ENCODE measurements at places on chromosomes 16 and 17.

GRCh38 chr17:77140878-77141767, at the start of gene SEC14L1:
TSS of gene SEC14L1 (plus strand) at chr17:77140969. CDS start at chr17:77143597, 2,628 bp downstream.
- DNase-seq = no peak

DNA sequence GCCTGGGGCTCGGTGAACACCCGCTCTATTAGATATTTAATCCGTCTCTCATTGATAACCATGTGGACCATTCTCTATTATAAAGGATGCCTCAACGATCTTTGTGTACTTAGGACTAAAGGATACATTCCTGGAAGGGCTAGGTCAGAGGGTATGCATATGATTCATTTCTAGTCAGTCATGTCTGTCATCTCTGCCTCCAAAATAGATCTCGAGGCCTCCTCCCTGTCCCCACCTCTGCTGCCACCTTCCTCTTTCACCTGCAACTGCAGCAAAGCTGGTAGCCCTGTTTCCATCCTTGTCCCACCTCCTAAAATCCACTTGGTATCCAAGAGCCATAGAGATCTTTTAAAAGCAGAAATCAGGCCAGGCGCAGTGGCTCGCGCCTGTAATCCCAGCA, 121.5 kb downstream of the KATNIP start:
- DNase-seq = no peak

GRCh38 chr17:69760562-69760961, 314.5 kb upstream of the KCNJ16 start:
- no peak for DNase-seq

DNA sequence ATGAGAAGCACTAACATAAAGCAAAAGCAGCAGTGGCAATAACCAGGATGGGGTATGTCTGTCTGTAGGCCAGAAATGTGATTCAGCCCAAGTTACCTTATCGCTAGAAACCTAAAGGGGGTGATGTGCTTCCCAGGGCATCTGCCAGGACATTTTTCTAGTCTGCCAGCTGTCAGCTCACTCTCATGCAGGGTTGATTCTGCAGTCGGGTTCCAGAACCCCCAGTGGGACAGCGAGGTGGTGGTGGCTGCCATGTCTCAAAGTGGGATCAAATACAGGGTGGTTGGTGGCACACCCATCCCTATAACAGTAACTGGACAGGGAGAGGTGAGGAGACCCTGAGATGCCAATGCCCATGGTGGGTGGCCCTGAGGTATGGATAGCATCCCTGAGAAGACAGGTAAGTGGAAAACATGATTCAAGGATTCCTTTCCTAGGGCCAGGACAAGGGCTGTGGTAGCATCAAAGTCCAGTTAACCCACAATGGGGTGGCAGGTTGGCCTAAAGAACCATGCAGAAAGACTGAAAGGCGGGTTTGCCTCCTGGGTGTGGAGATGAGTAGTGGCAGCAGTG, 84.3 kb downstream of the TNFRSF13B start:
- no peak for DNase-seq

DNA sequence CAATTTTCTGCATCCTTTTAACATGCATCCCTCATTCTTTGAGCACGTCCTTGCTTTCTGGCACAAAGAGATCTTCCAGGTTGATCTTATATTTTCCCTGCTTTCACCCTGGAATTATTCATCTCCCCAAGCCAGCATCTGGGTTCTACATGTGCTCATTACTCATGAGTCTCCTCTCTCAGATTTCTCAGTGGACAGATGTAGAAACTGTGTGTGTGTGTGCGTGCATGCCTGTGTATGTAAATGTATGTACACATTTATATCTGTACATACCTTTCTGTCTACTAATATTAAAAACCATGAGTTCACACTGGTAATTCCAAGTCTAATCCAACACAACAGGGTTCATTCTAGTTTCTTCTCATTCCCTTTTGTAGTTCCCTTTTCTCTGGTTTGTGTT, 41.9 kb upstream of the NSRP1 start:
- DNase-seq = no peak

GRCh38 chr17:36510636-36511035, 24.0 kb downstream of the MYO19 start:
- DNase-seq = no peak

- no peak for DNase-seq
Observed at GRCh38 chr17:229709-230394, 48.4 kb upstream of the DOC2B start.

- DNase-seq = no peak
Observed at GRCh38 chr16:88050952-88051660, 99.9 kb downstream of the BANP start.

GRCh38 chr16:70635336-70636016, 10.9 kb upstream of the IL34 start:
- DNase-seq = peak; percentile 66

GRCh38 chr17:77746896-77747554, 211.5 kb upstream of the TNRC6C start:
- DNase-seq = no peak

DNA sequence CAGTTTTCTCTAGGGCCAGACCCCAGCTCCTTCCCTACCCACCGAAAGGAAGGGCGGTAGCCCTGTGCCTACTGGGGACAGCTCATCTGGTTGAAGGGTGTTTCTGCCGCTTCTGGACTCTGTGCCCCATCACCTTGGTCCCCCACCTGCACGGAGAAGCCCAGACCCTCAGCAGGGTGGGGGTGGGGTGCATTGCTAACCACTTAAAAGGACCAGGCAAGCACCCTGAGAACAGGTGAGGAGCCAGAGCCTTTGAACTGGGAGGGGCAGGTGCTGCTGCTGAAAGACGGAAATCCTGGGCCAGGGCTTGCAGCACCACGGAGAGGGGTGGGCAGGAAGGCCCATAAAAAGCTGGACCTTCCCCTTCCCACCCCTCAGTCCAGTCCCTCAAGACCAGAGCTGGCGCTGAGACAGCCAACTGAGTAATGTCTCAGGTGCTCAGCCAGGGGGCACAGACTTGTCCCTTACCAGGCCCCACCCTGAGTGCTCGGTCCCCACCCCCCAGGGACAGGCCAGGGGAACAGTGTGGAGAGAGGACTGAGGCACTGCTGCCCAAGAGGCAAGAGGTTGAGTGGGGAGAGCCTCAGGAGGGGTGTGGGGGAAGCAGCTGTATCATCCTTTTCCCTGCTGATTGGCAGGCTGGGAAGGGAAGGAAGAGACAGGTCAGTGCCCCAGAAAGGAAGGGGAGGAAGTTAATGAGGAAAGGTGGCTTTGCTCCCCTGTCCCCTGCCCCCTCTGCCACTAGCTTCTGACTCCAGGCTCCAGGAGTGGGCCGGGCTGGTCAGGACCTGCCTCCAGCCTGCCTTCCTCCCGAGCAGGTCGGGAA, 10.9 kb upstream of the SP2 start:
- DNase-seq = no peak

- DNase-seq = no peak
Observed at GRCh38 chr16:4772351-4772750, 5.4 kb upstream of the ZNF500 start.

GRCh38 chr16:4472880-4473279, 1.5 kb downstream of the NMRAL1 start:
- no peak for DNase-seq

DNA sequence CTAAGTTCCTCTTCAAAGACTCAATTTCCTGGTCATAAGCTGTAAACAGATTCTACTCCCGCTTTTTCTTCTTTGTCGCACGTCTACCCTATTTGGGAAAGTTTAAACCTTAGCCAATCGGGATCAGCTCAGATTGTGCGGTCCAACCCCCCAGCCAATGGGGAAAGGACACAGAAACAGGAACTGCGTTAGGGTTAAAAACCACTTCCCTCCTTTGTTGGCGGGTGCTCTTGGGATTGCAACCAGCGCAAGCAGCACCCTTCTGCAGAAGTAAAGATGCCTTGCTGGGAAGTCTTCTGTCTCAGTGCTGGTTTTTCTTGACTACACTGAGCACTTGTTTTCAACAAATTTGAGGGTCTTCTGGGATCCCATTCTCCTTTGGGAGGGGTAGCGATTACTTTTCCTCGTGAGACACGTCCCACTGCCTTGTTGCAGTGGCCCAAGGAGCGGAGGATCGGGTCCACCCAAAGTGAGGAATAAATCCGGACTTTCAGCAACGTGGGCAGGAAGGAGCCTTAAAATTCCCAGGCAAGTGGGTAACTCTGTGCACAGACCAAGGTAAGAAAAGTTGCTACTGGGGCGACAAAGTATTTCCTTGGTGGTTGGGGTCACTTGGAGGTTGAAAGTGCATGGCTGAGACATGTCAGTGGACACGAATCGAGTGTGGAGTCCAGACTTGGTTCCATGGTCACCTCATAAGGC, 1.0 kb upstream of the YPEL3 start:
- DNase-seq = no peak

- no peak for DNase-seq
Observed at GRCh38 chr16:49800876-49801275, 55.0 kb downstream of the ZNF423 start.

DNA sequence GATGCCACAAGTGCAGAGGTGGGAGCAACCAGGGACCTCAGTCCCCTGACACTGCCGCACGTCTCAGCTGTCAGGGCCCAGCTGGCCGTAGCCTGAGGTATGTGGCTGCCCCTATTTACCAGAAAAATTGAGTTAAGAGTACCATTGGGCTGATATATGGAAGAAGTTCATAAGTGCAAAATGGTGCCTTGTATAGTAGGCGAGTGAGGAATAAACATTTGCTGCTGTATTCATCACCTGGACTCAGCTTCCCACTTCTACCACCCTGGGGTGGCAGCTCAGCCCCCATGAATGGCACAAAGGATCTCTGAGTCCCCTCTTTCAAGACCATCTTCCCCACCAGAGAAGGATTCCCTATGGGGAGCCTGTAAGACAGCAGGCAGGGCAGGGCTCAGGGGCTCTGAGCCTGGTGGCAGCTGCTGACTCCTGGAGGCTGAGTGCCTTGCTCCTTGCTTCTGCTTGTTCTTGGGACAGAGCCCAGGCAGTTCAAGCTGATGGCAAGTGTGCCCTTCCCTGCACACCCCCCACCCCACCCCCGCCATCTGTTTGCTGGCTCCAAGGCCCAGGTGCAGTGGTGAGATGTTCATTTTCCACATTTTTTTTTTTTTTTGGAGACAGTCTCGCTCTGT, 29.0 kb downstream of the TRPV2 start:
- no peak for DNase-seq

GRCh38 chr17:17355426-17355825, 52.3 kb downstream of the NT5M start:
- DNase-seq = no peak

DNA sequence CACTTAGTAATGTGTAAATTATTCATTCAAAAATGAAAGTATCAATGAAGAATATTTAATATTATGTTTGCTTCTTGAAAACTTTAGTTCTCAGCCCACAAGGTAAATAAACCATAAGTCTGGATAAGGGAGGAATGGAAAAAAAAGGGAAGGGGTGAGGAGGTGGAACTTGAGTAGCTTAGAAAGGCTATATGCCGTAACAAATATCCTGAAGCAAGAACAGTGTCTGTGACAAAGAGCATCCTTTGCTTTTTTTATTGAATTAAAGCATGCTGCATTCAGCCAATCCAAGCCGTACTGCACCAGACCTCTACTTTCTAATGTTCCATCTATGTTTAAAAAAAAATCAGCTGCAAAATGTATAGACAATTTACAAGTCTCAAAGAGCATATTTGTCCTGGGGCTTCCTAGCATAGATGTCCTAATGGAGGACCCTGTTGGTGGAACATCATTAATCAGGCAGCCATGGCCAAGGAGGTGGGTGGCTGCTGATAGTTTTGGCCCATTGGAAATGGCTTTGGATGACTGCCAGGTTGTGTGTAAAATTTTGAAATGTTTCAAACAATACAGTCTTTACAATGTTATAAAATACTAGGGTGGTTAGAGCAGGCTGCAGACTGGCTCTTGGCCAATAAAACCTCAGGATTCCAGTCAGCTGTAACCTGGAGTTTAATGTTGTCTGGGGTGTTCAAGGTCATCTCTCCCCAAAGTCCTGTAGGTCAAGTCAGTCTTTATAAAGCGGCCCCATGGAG, 895.8 kb upstream of the SOX9 start:
- DNase-seq = no peak

DNA sequence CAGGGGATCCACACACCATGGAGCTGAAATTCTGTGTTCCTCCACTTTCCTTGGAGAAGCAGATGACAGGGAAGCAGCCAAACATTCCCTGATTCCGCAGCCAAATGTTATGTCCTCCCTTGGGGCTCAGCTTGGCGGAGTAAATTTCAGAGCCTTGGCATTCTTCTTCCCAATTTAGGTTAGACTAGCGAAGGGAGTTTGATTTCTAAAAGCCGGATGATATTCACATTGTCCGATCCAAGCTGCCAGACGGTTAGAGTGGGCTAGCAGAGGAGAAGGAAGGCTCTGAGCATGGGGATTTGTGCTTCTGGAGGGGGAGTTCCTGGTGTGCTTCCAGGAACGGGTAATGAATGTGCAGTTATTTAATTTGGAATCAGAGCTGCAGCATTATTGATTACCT, 380.4 kb upstream of the EEF2KMT start:
- no peak for DNase-seq

DNA sequence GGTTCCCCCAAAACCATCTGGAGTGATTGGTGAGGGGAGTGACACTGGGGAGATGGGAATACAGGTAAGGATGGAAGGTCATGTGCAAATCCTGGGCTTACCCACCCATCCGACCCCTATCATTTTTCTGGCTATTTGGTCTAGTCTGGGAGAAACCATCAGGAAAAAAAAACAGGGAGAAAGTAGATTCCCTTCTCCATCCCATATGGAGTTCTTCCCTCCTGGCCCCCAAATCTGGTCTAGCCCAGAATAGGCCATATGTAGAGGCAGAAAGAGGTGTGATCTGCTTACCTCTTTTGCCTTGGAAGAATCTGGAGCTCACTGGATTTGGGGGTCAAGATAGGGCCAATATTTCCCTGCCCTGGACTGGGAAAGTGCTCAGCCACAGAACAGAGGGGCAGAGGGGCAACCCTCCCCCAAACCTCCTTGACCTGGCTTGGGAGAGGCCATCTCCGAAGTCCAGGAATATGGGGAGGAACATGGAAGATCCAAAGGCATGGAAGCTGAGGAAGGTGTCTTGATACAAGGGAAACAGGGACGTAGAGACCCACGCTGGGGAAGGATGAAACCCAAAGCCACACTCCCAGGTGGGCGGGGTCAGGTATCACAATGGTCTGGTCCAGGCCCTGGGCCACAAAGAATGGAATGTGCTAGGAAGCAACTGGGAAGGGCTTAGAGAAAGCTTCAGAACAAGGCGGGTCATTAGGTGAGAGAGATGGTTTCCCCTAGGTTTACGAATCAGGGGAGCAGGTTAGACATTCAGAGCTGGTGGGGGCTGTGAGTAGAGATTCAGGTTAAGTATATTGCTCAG, 16.2 kb downstream of the CHRNB1 start:
- no peak for DNase-seq

DNA sequence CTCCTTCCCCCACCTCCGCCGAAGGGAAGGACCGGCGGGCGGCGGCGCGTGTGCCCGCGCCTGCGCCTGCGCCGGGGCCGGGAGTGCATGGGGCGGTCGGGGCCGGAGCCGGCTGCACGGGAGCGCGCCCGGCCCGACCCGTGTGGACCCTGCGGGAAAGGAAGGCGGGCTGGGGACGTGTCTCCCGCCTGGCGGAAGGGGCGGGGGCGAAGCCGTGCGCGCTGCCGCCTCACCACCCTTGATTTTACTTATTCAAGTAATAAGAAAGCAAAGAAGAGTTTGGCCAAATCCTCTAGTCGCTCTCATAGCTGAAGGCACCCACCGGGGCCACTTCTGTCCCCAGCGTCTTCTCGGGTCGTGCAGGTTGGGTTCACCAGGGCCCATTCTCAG, 596 bp upstream of the PFN1 start:
- DNase-seq = peak; percentile 93

- DNase-seq = no peak
Observed at GRCh38 chr16:89430436-89431157, 59.8 kb downstream of the ANKRD11 start.

- no peak for DNase-seq
Observed at GRCh38 chr16:79276501-79276900, 324.0 kb downstream of the MAF start.

GRCh38 chr17:57880086-57880456, 30.2 kb upstream of the MRPS23 start:
- no peak for DNase-seq

- peak; percentile 98 for DNase-seq
Observed at GRCh38 chr16:3282730-3283542, at the start of gene ZNF263. TSS of gene ZNF263 (plus strand) at chr16:3283491. CDS start at chr16:3283819, 328 bp downstream.
